ENCODE measurements at places on chromosomes 1 and 21. TPM values are rescaled to one million over a fixed set of nuclear protein-coding genes. Genes with fewer than 3 reads are reported as not detected.

Gene TEX38
- total RNA-seq: not detected

Gene IL24
- not detected for total RNA-seq

Gene PAQR7
- 7.4 TPM for total RNA-seq

Gene SIK1
- total RNA-seq: 21.3 TPM

Gene DCST1
- total RNA-seq: not detected

Gene MPL
- 1.7 TPM for total RNA-seq

Gene PLA2G2F
- total RNA-seq: not detected

Gene RPAP2
- 4.8 TPM for total RNA-seq

Gene NBPF3
- 16.5 TPM for total RNA-seq

Gene OR2G6
- not detected for total RNA-seq

Data from tibial nerve (tissue), 4 donors.